ENCODE measurements at places on chromosomes 4 and X.
A peak's percentile ranks its signal among the peaks of the same experiment; 100 is the strongest.

- no peak for DNase-seq
These were observed 82.2 kb downstream of the STOX2 start for GRCh38 chr4:183986971-183987946.

DNA sequence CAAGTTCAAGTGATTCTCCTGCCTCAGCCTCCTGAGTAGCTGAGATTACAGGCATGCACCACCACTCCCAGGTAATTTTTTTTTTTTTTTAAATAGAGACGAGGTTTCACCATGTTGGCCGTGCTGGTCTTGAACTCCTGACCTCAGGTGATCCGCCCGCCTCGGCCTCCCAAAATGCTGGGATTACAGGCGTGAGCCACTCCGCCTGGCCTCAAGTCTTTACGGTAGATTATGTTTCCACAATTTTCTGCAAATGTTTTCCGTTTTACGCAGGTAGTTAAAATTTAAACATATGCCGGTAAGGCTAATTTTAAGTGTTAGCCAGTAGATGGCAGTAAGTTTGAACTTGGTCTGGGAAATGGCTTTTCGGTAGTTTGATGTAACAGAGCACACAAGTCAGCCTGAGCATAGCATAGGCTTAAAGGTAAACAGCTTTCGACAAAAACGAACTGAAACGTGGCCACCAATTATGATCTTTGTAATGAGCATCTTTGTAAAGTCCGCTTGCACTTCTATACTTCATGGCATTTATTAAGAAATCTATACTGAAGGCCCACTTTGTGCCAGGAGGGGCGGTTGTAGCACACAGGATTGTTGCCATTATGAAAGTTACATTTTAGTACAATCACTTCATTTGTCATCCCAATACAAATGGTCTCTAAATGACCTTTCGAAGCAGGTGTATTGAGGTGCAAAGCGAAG lies 31.1 kb downstream of the CCKAR start:
- DNase-seq = no peak

GRCh38 chrX:46770817-46771163 lies 11.9 kb upstream of the SLC9A7 start:
- no peak for DNase-seq

DNA sequence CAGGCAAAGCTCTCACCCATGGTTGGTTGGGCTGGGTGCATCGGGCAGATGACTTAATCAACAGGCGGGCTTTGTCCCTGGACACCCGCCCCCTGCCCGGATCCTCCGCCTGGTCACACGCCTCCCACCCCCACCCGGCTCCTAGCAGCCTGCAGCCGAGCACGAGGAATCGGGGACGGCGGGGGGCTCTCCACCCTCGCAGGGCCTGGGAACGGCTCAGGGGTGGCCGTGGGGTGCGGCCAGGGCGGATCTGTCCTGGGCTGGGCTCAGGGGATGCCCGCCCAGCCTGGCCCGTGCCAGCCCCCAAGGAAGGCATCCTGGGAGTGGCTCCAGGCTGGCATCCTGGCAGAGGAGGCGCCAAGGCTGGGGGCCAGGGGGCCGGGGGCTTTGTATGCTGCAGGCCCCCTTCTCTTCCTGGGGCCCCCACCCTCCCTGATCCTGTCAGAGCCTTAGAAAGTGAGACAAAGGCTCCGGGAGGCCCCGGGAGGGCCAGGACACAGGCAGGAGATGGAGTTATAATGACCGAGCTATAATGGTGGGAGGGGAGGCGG lies 32.5 kb upstream of the FGFR3 start:
- no peak for DNase-seq

DNA sequence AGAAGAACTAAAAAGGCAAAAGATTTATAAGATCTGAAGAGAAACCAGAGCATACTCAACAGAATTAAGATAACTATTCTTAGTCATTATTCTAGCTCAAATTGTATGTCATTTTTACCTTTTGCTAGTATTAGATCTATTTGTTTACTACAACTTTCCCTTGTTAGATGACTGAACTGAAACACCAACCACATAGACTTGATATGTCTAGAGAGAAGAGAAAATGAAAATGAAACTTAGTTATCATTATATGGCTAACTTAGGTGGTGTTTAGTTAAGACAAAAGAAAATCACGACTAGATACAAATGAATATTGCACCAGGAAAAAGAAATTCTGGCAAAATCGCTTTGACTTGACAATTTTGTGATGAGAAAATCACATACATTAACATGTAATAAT lies 690.8 kb downstream of the PCDH18 start:
- DNase-seq = no peak

DNA sequence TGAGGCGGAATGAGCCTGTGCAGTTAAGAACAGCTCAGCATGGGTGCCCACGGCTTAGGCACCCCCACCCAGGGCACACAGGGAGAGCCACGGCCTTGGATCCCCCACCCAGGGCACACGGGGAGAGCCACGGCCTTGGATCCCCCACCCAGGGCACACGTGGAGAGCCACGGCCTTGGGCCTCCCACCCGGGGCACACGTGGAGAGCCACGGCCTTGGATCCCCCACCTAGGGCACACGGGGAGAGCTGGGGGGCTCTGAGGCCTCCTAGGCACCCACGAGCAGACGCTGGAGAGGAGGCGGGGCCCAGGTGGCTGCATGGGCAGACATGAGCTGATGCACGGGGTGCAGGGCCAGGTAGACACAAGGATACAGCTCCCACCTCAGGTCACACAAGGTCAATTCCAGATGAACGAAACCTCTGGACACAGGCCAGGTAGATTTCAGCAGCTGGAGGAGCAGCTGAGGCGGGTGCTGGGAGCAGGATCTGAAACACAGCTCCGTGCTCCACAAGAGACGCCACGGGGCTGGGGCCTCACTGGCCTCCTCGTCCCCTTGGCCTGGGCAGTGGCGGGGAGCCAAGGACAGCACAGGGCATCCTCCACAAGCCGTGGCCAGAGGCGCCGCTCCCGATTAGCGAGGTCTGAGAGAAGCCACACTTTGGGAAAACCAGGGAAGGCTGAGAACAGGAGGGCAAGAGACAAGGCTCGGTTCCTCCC lies 30.8 kb downstream of the GAK start:
- no peak for DNase-seq

DNA sequence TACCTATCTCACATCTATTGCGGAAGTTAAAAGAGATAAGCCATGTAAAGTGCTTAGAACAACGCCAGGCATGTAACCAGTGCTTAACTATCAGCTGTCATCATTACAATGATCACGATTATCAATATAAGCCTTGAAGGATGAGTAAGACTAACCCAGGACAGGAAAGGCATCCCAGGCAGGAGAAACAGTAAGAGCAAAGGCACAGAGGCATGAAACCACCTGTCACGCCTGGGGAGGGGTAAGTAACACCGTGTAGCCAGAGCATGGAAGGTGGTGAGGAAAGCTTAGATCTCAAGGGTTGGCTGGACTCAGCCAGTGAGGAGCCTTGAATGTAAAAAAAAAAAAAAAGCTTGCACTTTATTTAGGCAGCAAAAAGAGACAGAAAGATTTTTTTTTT lies 71.7 kb upstream of the NOCT start:
- DNase-seq = no peak

DNA sequence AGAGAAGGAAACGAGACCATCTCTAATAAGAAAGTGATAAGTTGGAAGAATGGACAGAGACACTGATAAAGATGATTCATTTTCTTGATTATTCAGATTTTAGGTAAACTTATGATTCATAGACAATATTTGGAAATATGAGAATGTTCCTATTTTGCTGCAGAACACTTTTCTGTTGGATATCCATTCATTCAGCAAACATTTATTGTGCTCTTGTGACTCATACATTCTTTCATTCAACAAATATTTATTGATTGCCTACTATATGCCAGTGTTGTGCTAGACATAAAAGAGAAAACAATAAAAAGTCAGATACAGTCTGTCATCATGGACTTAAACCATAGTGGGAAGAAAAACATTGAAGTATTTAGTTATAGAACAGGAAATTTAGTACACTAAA lies 1232.0 kb downstream of the STIM2 start:
- DNase-seq = no peak

DNA sequence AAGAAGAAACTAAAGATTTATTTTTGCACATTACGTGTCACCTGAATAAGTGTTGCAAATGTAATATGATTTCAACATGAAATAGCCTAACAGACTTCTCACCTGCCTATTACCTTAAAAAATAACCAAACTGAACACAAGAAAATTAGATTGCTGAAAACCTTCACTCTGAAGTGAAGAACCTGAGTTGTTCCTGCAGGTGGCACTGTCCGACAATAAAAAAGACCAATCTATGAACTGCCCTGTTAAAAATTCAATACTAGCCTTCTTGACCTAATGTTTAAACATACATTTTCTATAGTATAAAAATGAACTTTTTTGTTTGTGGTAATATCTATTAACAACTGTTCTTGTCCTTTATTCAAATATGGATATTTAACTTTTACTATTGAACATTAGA lies 69.2 kb upstream of the PNPLA4 start:
- peak; percentile 21 for DNase-seq

DNA sequence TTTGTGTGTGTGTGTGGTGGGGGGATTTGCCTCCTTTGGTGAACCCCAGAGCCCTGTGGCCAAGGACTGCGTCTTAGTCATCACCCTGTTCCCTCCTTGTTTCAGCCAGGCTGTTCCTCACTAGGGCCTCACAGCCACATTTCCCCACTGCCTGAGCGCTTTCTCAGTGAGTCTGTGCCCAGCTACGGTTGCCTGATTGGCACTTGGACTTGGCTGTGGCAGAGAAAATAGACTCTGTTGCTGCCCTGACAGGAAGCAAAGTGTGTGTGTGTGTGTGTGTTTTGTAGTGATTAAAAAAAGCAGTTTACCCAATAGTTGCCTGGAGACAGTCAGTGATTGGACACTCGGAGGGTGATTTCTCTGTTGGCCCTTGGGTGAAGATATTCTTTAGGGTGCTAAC lies 113.0 kb downstream of the UCHL1 start:
- no peak for DNase-seq

- DNase-seq = no peak
These were observed 106.2 kb downstream of the SMIM20 start for GRCh38 chr4:26020083-26020668.

DNA sequence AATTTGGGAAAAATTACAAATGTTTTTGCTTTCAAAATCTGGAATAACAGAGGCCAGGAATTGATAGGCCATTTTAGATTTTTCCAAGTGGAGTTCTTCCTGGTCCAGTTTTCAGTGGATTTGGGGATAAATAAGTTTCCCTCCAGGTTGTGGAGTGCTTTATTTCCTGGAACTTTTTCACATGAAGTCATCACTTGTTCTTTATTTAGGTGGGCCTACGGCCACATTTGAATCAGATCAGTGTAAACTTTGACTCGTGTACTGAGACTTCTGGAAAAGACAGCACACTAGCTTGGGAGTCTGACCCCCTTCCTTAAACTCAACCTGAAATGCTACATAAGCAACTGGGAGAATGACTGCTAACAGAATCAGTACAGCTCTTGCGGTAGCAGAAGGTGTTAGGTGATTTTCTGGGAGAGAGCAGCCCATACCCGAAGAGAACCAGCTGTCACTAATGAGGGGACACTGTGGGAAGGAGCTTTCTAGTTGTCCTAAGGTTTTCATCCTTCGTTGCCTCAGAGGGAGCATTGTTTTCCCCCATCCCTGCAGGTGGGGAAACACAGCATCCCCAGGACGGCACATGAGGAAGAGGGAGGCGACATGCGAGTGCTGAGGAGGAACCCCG lies 235.2 kb upstream of the FAT1 start:
- no peak for DNase-seq

- DNase-seq = no peak
These were observed 51.2 kb downstream of the HMX1 start for GRCh38 chr4:8820178-8821102.

- no peak for DNase-seq
These were observed 587 bp downstream of the TIMM8A start for GRCh38 chrX:101347859-101348451.

DNA sequence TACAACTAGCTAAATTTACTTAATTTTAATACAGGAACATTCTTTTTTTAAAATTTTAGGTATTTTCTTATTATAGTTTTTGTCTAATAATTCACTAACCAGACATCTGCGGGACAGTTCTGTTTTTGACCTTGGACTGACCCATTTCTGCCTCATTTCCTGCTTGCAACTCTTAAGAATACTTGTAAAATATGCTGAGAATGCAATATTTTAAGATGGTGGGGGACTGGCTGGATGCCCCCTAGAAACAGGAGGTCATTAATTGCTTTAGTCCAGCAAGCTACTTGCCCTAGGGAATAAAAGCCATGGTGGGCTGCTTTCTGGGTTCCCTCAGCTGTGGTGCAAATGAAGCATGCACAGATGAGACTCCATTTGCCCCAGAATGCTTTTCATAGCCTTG lies 2348.4 kb downstream of the PCDH7 start:
- DNase-seq = no peak

- DNase-seq = no peak
These were observed 105.8 kb downstream of the FAM53A start for GRCh38 chr4:1578251-1578773.

- DNase-seq = no peak
These were observed 184.9 kb upstream of the DKK2 start for GRCh38 chr4:107220976-107221375.

DNA sequence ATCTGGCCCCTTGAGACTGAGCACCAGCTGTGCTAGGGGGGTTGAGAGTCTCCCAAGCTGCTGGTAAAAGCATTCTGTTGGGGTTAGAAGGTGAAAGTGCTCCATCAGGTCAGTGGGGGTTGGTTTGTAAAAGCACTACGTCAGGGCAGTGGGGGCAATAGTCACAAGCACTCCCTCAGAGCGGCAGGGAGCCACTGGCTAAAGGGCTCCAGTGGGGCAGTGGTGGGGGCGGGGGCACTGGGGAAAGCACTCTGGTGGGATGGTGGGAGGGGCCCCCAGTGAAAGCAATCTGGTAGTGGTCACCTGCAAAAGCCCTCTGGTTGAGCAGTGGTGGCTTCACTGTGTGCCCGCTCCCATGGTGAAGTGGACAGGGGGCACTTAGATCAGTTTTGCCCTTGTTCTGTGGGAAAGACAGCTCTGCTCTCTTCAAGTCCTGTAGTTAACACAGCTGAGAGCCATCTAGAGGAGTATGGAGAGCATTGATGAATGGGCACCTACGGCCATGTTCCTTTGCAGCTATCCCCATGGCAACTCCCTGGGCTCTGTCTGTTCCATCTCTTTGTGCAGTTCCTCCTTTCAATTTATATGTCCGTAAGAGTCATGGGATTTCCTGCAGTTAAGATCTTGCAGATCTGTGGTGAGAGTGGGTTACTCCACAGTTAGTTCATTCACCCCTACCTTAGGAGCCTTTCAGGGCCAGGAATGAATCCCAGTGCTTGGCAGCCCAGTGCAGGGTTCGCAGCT lies 106.4 kb downstream of the SH3BGRL start:
- DNase-seq = no peak
